HS-5 (cell line): ENCODE measurements at places on chromosomes 2 and 18.

- no peak for DNase-seq
These were observed 143.7 kb downstream of the LRATD1 start for GRCh38 chr2:14776216-14776615.

DNA sequence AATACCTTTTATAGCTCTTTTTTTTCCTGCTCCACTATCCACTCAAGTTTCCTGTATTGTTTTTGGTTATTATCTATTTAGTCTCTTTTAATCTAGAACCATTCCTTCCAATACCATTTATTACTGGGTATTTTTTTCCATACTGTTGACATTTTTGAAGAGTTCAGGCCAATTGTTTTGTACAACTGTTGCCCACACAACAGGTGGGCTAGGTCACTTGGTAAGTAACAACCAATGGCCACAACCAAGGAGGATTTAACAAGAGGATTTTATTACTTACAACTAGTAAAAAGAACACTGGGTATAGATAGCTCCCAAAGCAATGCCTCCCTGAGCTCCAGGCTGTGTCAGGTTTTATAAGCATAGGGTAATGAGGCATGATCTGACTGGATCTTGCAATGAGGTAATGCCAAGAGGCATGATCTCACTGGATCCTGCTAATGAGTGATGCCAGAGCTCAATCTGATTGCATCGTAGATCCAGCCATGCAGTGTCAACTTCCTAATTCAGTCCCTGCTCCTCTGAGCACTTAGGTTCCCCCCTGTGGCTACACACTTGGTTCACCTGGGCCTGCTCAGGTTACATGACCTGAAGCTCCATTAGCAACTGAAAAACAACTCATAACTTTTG, 7.1 kb upstream of the CEP68 start:
- no peak for DNase-seq

- peak; percentile 76 for DNase-seq
These were observed 106.8 kb upstream of the SERPINE2 start for GRCh38 chr2:224145751-224146355.

GRCh38 chr18:36471393-36471792, 173.9 kb downstream of the FHOD3 start:
- no peak for DNase-seq

- peak; percentile 16 for DNase-seq
These were observed 78.5 kb downstream of the UGGT1 start for GRCh38 chr2:128169497-128169896.

DNA sequence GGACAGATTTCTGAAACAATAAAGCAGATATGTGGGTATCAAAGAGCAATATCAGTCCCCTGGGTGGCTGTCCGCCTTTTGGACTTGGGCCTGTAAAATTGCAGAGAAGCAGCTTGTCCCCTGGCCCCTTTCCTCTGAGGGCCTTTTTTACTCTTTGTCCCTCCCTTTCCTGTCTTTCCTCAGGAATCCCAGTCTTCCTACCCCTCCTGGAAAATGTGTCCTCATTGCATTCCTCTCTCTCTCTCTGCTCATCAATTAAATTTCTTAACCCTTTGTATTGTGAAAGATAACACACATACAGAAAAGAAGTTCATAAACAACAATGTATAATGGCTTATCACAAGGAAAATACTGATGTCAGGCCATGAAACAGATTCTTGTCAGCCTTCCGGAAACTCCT, 3.0 kb upstream of the GRB14 start:
- DNase-seq, result no peak

GRCh38 chr2:172049567-172050120, 35.7 kb upstream of the DLX1 start:
- DNase-seq, result no peak

DNA sequence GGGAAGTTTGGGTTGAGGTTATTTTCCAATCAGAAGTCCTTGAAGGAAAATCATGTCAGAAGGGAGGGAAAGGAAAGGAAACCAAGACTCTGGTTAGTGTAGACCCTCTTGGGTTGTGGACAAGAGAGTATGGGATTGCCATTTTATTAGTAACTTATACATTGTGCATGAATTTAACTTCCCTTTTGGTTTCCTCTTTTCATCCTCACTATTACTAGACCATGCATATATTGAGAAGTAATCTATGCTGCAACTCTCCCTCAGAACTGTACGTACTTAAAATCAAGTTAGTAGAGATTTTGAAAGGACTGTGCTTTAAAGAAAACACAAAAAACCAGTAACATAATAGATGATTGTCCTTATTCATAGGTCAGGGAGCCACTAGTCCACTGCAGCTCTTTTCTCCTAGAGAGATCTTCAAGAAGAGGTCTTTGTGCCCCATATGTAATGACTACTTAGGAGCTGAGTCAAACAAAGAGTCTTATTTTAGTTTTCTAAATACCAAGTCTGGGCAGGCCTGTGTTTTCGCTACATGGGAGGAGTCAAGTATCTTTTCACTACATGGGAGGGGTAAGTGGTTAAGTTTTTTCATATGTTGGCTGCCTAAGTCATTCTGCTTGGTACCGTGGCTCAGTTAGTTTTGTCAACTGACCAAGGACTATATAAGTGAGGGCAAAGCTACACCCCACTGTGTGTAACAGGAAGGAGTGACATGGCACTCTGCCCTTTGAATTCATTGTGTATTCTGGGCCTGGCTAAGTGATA, 25.2 kb upstream of the FAM117B start:
- no peak for DNase-seq
